ENCODE measurements at places on chromosomes 16 and 17.

- no peak for DNase-seq
Observed at GRCh38 chr16:74053826-74054225, 242.8 kb upstream of the PSMD7 start.

GRCh38 chr17:57328109-57328882, 72.0 kb downstream of the MSI2 start:
- DNase-seq, result no peak

DNA sequence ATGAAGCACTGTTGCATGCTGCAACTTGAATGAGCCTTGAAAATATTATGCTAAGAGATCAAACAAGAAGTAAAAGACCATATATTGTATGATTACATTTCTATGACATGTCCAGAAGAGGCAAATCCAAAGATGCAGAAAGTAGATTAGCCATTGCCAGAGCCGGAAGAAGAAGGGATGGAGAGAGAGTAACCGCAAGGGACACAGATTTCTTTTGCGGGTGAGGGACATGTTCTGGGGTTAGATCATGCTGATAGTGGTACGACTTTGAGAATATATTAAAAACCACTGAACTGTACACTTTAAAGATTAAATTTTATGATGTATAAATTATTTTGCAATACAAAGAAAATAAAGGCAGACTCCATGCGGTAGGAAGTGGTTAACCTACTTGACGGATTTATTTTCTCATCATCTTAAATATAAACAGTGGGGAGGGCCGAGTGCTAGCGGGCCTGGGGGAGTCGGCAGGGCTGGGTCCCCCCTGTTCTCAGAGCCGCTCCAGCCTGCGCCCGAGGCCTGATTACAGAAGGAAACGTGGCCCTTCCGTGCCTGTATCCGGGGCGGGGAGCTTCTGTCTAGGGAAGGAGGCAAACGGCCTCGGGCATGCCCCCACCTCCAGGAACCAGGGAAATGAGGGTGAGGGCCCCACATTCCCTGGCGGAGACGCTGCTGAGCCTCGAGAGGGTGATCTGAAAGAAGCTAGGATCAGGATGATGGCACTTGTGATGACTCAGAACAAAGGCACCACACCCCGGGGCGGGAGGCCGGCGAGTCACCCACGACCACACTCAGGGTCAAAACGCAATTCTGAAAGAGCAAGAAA, 48.0 kb downstream of the SHCBP1 start:
- no peak for DNase-seq

DNA sequence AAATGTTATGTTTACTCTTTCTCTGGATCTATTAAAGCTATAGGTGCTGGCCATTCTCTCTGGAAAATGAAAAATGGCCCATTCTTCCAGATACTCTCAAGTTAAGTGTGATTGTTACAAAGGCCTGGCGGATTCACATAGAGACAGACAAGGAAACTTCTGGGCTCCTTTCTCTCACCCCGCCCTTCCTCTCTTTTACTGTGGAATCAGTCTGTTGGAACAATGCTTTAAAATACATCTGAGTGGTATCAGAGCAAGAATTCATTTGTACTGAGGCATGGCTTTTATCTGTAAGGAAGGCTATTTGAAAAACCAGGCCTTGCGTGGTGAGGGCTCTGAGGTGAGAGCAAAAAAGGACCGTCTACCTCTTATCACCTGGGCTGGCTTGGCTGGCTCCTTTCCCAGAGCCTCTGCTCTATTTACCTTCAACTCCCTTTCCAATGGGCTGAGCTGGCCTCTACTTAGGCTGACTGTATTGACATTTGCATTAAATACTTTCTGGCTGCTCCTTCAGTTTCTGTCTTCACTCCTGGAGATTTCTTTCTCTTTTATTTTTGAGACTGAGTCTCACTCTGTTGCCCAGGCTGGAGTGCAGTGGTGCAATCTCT, 274.0 kb downstream of the PHKB start:
- no peak for DNase-seq

DNA sequence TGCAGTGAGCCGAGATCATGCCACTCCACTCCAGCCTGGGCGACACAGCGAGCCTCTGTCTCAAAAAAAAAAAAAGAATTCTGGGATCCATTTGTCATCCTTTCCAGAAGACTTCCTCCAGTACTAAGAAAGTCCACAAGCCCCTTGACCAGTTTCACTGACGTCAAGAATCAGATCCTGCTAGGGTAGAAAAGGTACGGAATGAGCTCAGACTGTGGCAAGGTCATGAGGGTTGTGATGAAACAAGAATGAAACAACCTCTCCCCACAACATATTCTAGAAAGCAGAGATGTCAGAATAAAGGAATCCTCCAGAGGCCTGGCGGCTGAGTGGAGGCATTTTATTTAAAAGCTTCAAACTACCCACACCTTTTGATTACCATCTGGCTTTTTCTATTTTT, 29.9 kb downstream of the TRAF4 start:
- DNase-seq, result no peak

GRCh38 chr17:50800196-50800700, 32.9 kb upstream of the ANKRD40CL start:
- DNase-seq, result no peak

DNA sequence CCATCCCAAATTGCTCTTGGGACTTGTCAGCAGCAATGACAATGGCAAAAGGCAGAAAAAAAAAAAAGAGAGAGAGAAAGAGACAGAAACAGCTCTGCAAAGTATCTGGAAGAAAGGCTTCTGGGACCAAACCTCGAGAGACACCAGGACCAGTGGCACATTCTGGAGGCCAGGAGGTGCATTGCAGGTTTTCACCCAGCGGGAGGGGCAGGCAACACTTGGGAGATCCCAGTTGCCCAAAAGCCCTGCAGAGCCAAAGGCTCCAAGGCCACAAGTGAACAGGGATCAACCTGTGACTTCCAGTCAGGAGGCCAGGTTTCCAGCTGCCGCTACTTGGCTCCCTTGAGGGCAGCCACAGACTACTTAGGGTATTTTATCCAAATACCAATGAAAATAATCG, 110.8 kb upstream of the CDH5 start:
- no peak for DNase-seq

GRCh38 chr16:76210157-76210556, 67.0 kb upstream of the CNTNAP4 start:
- no peak for DNase-seq

GRCh38 chr17:78343187-78343542, 16.7 kb downstream of the SOCS3 start:
- no peak for DNase-seq

- DNase-seq, result peak; percentile 53
Observed at GRCh38 chr17:68981288-68981687, 26.1 kb upstream of the ABCA8 start.

GRCh38 chr17:6205525-6205924, 135.3 kb downstream of the WSCD1 start:
- DNase-seq, result no peak

- no peak for DNase-seq
Observed at GRCh38 chr16:58931436-58931835, 197.3 kb upstream of the GOT2 start.

DNA sequence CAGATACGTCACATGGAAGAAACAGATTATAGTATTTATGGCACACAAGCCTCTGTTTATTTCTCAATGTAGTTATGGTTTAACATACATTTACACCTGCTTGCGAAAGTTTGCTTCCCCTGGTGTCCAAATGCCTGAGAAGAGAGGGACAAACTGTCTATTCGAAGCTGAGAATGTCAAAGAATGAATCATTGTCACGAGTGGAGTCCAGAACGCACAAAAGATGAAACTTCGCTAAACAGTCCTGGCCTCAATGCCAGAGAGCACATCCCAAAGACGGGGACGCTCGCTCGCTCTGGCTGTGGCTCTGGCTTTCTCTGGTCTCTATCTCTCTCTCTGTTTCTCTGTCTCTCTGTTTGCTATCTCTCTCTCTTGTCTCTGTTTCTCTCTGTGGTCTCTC, 298.8 kb downstream of the FOXL1 start:
- DNase-seq, result no peak

DNA sequence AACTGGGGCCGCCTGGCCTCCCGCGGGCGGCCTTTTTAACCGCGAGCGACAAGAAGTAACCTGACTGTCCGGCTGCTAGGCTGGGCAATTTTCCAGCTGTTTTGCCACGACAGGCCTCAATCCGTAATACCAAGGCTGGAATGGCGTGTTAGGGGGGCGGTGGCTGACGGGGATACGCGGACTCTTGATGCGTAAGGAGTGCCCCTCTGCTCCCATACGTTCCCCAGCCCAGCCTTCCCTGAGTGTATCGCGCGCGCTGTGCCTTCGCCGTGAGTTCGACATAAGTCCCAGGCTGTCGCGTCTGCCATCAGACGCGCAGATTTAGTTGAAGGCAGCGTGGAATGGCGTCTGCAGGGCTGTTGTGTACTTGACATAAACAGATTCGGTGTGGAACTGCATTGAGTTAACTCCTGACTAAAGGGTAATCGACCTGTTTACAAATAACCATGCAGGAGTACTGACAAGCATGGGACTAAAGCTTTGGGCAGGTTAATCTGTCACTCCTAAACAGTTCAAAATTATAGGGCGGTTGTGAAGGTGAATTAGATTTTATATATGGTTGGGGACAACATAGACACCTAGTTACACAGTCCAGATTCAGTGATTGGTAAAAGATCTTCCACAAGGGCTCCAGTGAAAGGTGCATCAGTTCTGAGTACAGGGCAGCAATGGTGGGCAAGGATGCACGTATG, 16.6 kb upstream of the ERN1 start:
- peak; percentile 36 for DNase-seq

DNA sequence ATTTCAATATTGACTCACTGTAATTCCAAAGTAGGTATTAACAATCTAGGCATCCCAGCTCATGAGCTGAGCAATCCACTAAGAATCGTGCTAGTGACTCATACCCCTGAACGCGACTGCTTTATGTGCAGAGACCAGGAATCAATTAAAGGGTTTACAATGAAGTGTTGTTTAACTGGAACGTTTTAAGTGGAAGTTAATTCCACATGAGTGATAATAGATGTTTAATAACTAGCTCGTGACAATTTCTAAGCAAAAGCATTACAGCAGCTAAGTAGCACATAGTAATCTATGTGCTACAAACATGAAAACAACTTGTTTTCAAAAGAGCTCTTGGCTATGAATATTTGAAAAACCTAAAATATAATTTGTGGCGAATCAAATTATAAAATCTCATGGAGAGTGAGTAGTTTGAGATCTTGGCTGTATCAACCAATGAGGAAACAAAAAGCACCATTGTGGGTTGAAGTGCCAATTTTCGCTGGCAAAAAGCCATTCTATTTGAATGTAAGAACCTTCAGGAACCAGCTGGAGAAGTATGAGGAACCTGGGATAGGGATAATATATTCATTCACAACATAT, 9.4 kb downstream of the GJC1 start:
- DNase-seq, result no peak

DNA sequence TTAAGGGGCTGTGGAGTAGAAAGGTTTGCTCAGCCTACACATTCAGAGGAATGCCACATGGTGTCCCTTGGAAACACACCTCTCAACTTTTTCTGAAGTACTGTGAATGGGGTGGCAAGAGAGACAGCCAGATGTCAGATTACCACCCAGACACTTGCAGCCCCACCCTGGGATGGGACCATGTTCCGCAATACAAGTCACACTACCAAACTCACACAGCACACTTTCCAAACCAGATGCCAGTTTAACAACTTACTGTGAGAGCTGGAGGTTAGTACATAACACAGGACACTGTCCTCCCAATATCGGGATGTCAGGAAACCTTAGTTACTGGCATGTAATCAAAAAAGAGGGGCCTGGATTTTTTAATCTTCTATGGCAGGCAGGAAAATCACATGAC, 7.9 kb downstream of the USP7 start:
- no peak for DNase-seq

- no peak for DNase-seq
Observed at GRCh38 chr17:82266142-82266541, 7.4 kb downstream of the CSNK1D start.

DNA sequence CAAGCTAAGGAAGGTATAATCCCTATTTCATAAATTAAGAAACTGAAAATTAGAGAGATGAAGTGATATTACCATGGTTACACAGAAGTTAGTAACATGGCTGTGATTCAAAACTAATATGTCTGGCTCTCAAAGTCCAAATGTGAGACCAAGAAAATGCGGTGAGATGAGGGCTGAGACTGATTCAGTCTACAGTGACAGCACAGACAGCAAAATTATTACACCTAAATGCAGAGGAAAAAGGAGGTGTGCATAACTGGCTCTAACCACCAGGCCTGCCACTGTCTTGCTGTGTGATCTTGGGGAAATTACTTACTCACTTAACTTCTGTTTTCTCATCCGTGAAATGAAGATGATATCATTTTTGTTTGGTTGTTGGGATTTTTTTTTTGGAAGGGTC, 270.0 kb upstream of the SOX9 start:
- DNase-seq, result no peak

- DNase-seq, result peak; percentile 15
Observed at GRCh38 chr17:67602974-67603373, 114.8 kb upstream of the NOL11 start.

- DNase-seq, result peak; percentile 23
Observed at GRCh38 chr17:36755586-36755985, 154.2 kb downstream of the MRM1 start.

GRCh38 chr17:61926826-61927207, 965 bp downstream of the INTS2 start:
- no peak for DNase-seq

GRCh38 chr16:67425580-67425979, 5.3 kb upstream of the HSD11B2 start:
- no peak for DNase-seq

DNA sequence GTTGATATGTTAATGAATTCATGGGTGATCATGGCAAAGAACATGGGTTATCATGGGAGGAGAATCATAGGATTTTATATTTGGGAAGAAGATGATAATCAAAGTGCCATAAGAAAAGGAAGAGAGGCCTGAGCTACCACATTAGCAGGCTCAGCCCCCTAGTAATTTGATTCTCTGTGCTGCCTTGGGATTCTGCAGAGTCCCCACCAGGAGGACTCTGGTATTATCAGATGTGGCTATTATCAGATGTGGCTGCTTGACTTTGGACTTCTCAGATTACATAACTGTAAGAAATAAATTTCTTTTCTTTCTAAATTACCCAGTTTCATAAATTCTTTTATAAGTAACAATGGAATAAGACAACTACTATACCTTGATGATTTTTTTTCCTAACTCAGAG, 137.6 kb downstream of the ITFG1 start:
- DNase-seq, result no peak

DNA sequence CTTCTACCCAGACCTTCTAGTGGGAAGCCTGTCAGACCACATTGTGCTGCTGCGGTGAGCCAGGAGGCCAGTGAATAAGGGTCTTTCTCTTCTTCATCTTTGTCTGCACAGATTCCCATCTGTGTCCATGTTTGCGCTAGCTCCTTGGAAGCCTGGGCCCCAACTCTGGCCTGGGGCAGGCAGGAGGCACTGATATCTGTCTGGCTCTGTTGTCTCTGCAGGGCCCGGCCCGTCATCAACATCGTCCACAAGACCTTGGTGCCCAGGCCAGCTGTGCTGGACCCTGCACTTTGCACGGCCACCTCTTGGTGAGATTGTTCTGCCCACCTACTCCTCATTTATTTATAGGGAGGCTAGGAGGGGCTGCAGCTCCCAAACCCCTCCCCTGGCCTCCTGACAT, 18.3 kb downstream of the ITGA3 start:
- DNase-seq, result no peak

- DNase-seq, result no peak
Observed at GRCh38 chr17:49337884-49338283, 24.2 kb downstream of the ZNF652 start.
